Occipital lobe (tissue), 3 donors: ENCODE measurements at places on chromosomes 6 and 20. TPM values are rescaled to one million over a fixed set of nuclear protein-coding genes. Genes with fewer than 3 reads are reported as not detected.

- no peak for DNase-seq
These were observed 2.3 kb upstream of the SLC23A2 start for GRCh38 chr20:5003626-5004025.

- DNase-seq = no peak
These were observed 15.0 kb downstream of the CCN2 start for GRCh38 chr6:131936156-131936555.

GRCh38 chr6:43006251-43006650, 7.5 kb downstream of the MEA1 start:
- DNase-seq = no peak

DNA sequence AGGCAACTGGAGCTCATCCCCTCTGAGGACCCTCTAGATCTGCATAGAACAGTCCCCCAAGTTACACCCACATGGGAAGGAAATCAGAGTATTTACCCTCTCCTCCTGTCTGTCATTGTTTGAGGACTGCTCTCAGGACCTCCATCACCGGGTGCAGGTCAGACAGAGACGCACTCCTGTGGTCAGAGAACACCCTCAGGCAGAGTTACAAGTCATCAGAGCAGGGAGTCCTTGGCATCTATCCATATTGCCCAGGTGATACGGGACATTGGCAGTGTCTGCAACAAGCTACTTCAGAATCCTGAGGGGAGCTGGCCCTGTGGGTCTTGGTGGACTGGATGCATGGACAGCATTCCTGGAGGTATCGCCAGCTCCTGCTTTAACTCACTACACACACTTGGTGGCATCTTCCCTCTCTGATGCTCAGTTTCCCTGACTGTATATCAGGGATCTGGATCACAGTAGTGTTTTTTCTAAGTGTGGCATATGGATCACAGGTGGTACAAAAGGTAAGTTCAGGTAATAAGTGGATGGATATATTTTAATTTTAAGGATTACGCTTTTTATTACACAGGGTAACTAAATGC, 15.1 kb upstream of the ISM1 start:
- DNase-seq = no peak

DNA sequence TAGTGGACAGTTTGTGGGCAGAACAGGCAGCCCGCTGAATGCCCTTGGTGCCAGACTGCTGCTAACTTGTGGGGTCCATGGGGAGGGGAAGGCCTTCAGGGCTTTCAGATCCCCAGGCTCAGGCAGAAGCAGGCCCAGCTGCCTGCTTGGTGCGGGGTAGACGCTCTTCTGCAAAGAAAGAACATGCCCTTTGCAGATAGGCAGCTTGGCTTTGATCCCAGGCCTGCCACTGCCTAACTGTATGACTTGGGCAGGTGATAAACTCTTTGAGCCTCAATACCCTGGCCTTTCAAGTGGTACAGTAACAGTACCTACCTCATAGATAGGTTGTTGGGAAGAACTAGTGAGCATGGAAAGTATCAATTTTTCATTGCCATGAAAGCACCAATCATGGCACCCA, 28.4 kb downstream of the CHMP4B start:
- no peak for DNase-seq

DNA sequence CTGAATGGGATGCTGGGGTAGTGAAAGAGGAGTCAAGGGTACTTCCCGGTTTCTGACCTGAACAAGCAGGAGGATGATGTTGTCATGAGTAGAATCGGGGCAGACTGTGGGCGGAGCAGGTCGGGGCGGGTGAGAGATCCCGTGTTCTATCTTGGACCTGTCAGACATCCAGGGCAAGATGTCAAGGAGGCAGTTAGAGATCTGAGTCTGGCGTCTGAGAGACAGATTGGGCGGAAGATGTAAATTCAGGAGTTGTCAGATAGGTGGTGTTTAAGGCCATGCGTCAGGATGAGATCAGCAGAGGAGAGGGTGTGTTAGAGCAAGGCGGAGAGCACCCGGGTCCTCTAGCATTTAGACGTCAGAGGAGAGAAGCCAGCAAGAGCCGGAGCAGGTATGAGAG, 115.5 kb downstream of the DLGAP4 start:
- no peak for DNase-seq

- no peak for DNase-seq
These were observed 42.0 kb downstream of the CDS2 start for GRCh38 chr20:5168651-5169396.

- DNase-seq = peak; percentile 2
These were observed 53.3 kb upstream of the KLHL31 start for GRCh38 chr6:53718597-53719460.

- DNase-seq = no peak
These were observed 59.4 kb upstream of the CITED2 start for GRCh38 chr6:139433631-139434419.

DNA sequence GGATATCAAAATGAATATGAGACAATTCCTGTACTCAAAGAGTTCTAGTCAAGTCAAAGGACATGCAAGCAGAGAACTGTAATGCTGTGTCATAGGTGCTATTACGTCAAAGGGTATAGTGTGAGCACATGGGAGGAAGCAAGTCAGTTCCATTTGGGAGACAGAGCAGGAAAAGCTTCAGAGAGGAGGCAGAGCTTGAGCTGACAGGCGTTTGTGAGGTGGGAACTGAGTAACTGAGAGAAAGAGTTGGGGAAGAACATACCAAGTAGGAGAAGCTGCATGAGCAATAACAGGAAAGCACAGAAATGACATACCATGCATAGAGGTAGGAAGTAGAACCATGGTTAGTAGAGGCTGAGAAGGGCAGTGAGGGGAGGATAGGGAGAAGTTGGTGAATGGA, 15.2 kb upstream of the SSR1 start:
- no peak for DNase-seq

DNA sequence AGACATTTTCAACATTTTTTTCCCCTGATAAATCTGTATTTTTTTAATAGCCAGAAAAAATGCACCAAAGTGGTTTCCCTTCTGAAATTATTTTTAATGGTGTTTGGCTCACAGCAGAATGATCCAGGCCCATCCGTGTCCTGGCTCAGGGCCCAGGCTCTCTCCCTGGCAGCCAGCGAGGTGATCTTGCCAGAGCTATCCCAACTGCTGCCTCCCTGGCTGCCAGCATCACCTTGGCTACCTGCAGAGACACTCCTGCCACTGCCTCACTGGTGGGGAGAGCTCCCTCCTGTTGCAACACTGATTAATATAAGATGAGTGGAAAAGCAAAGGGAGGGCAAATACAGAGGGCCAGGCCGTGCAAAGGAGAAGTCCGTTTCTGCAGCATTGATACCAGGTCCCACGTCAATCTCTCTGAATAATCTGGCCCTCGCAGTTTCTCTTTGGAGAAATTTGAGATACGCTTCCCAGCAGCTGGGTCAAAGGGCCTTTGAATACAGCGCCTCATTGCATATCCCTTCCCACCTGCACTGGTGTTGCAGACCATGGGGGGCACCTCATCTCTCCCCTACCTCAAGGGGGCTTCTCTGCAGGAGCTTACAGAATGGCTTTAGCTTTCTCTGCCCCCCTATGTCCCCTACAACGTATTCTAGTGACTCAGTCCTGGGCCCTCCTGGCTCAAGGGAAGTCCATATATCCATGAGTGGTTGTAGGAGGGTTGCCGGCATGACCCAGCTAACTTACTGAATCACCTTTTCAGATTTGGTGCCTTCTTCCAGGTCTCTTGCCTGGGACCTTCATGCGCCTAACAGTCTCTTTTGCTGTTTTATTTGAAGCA, 12.8 kb upstream of the DSTN start:
- DNase-seq = no peak

DNA sequence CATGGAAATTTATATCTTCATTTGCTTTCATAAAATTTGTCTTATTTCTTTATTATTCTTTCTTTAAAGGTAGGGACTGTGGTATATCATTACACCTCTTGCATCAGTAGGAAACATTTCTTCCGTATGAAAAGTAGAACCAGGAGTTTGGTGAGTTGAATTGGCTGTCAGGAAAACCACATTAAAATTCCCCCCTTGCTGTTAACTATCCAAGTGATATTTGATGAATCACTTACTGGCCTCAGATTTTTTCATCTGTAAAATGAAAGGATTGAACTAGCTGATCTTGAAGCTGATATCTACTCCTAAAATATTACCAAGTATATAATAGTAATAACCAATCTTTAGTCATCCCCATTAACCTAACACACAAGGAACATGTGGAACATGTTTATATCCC, 460.9 kb downstream of the GJA1 start:
- DNase-seq = no peak

DNA sequence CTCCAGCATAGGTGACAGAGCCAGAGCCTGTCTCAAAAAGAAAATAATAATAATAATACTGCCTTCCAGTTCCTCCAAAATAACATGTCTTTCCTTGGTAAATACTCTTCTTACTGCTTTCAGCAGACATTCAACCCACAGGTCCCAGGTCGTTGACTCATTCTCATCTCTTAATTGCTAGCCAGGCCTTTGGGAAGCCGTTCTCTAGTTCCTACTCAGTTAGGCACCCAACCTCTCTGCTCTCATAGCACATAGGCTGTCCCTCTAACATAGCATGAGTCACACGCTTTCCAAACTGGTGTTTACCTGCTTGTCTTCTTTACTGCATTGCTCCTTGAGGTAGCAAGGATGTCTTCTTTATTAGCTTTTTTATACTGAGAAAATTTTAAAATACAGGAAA, 98.8 kb downstream of the LAMA2 start:
- no peak for DNase-seq

- no peak for DNase-seq
These were observed 11.0 kb downstream of the SMPDL3A start for GRCh38 chr6:122799916-122800686.

GRCh38 chr6:50791900-50792508, 26.7 kb upstream of the TFAP2B start:
- DNase-seq = no peak

DNA sequence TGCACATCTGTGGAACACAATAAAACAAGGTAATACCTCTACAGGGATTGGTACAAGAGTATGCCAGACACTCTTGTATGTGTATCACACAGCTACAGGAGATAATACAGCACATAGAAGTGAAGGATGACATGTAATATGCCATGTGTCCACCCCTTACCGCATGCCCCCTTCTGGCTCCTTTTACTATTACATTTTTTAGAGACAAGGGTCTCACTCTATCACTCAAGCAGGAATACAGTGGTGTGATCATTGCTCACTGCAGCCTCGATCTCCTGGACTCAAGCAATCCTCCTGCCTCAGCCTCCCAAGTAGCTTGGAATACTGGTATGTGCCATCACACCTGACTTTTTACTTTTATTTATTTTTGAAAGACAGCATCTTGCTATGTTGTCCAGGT, 4.2 kb upstream of the NCR3 start:
- no peak for DNase-seq

DNA sequence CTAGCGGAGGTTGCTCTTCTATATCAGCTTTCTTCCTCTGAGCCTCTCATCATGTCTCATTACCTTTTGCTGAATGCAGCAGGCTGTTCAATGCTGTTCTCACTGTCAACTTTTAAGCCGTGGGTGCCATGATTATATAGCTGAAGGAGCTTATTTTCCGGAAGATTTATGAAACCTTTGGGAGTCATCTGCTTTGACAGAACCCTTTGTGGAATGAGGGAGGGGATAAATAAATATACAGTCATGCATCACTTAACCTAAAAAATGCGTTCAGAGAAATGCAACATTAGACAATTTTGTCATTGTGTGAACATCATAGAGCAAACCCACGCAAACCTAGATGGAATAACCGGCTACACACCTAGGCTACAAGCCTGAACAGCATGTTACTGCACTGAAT, 102.2 kb upstream of the AKAP12 start:
- no peak for DNase-seq

- no peak for DNase-seq
These were observed 15.4 kb downstream of the GLO1 start for GRCh38 chr6:38687549-38687948.

DNA sequence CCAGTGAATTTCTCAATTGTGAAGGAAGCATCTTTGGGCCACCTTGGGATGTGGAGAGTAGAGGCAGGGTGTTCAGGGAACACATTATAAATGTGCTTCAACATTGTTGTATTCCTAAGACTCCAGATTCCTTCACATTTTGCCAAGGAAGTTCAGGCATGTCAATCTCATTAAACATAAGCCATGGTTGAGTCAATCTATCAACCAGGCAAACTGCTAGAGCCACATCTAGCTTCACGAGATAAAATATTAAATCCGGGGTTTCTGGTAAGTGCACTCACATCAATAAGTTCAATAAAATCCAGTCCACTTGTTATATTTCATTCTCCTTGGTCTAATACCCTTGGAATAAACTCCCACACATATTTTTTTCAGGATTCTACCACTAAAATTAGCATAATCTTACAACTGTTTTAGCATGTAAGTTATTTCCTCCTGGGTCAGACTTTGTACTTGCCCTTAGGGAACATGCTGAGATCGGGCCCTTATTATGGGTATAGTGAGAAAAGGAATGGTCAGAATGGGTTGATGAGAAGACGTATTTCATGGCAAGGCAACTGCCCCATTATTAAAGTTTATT, 93.6 kb downstream of the ADTRP start:
- DNase-seq = no peak

DNA sequence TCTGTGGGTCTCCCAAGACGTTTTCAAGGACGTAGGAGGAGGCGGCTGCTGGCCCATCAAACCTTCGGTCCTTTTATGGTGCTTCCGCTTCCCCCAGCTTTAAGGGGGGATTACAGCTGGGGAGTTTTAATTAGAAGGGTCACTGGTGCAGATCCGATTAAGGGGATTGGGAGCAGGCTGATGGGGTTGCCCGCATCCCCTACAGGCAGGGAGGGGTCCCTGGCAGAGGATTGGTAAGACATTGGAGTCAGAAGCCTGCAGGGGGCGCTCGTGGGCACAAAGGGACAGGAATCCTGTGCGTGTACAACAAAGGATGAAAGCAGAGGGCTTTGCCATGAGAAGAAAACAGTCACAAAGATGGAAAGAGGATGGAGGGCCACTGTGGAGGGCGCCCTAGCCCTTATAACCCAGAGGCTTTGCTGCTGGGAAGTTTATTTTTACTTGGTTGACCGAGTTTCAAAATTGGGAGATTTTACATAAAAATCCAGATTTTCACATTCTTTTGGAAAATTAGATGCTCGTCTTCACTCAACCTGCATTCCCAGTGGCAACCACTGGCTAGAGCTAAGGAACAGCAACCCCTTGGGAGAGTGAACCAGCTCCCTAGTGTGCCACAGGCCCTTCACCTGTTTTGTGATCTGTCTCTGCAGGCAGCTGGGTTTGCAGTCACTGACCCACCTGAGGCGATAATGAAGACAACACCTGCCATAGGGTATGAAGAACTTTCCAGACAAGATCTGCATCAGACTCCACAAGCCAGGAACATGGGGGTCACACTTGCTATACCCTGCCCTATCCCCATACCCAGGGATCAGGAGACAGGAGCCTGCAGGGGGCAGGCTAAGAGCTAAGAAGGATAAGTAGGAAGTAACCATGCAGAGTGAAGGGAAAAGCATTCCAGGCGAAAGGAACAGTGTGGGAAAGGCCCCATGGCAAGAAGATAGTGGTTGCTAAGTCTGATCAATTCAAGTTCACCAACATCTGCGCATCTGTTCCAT, 97.7 kb downstream of the KCNB1 start:
- peak; percentile 33 for DNase-seq

GRCh38 chr6:161701056-161701455, 427.2 kb upstream of the AGPAT4 start:
- DNase-seq = no peak

The TRIM40 gene
- not detected for total RNA-seq

The HLA-A gene
- total RNA-seq = 46.6 TPM

The BFSP1 gene
- 0.31 TPM for total RNA-seq

The LY6G6C gene
- total RNA-seq = 0.31 TPM

The IBTK gene
- total RNA-seq = 105 TPM

The SDC4 gene
- 1.9 TPM for total RNA-seq

The SLC24A3 gene
- 17.8 TPM for total RNA-seq

The ECT2L gene
- 0.31 TPM for total RNA-seq

The HLA-DQB1 gene
- 0.16 TPM for total RNA-seq

The ZC3H12D gene
- 1.1 TPM for total RNA-seq

The PLEKHG1 gene
- 7.3 TPM for total RNA-seq

The KCNG1 gene
- total RNA-seq = 41.3 TPM
